ENCODE measurements at places on chromosomes 11 and 22. TPM values are rescaled to one million over a fixed set of nuclear protein-coding genes. Genes with fewer than 3 reads are reported as not detected.

DNA sequence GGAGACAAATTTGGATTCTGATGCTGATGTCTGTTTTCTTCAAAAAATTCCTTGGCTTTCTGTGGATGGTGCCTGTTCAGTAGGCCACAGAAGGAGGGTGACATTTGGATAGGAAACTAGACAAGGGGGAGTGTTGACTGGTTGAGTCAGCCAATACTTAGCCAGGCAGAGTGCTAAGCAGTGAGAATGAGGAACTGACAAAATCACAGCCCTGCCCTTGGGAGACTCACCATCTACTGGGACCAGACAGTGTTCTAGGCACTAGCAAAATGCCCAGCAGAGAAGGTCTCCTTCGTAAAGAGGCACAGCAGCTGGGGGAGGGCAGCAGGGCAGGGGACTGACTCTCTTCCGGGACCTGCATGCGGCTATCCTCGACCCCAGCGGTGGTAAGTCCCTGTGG lies 190.2 kb downstream of the DSCAML1 start:
- no peak for DNase-seq

- DNase-seq = no peak
Measured at GRCh38 chr22:46806794-46807193, 44.3 kb downstream of the TBC1D22A start.

GRCh38 chr11:85088286-85088685 lies 538.9 kb downstream of the DLG2 start:
- no peak for DNase-seq

BTG4 gene
- 0.12 TPM for total RNA-seq

DNA sequence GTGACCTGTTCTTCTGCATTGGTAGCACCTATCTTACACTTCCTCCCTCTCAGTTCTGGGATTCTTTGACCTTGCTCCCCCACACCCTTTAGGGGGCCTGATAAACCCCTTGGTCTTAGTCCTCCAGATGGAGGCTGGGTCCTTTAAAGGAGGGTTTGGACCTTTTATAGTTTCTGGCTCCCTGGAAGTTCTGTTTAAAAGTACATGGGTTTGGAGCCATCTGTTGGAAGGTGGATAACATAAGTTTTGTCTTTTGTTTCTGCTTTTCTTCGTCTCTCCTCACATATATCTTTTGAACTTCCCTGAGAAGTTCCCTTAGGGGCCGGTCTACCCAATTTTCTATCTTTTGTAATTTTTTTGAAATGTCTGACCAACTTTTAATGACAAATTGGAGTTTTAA lies 17.9 kb upstream of the HYLS1 start:
- DNase-seq = no peak

DNA sequence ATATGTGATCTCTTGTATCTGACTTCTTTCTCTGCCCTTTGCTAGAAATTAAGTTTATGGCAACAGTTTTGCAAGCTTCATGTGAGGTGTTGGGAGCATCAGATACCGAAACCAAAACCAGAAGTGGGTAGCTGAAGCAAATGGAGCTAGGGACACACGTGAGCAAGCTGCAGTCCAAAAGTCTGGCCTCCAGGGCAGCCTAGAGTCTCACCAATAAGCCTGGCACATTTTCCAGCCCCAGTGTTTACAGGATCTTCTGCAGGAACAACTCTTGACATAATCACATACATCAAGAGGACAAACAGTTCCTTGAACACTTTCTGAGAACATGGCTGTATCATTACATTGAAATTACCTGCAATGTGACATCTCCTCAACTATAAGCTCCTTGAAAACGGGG lies 114.1 kb downstream of the LARGE1 start:
- no peak for DNase-seq

- DNase-seq = no peak
Measured at GRCh38 chr11:66850588-66851238, 6.2 kb upstream of the LRFN4 start.

- DNase-seq = no peak
Measured at GRCh38 chr11:11251394-11251970, 101.6 kb downstream of the CSNK2A3 start.

GRCh38 chr11:129965248-129965647 lies 37.4 kb downstream of the PRDM10 start:
- DNase-seq = no peak

GRCh38 chr11:134275188-134275533 lies 1.0 kb upstream of the GLB1L3 start:
- DNase-seq = no peak

NAV2 gene
- total RNA-seq = 2.6 TPM

KRTAP5-8 gene
- total RNA-seq = not detected

GRCh38 chr11:117795638-117796455 lies 1.2 kb downstream of the DSCAML1 start:
- no peak for DNase-seq

DNA sequence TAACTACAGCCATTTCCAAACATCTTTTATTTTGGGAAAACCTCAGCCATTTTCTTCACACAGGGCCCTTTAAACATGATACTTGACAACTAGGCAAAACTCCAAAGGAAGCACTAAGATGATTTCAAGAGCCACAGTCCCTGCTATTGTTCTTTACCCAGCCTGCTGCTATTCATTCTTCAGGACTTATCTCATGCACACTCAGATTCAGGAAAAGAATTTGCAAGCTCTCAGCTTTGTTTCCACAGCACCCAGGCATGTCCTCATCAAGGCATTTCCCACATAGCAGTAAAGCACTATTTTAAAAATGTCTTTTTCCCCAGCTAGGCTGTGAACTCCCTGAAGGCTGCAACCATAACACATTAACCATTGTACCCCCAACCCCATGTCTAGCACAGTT lies 609.3 kb upstream of the CCDC90B start:
- no peak for DNase-seq

UBQLN3 gene
- not detected for total RNA-seq

GRCh38 chr22:46524203-46524740 lies 13.1 kb downstream of the CELSR1 start:
- DNase-seq = no peak

DNA sequence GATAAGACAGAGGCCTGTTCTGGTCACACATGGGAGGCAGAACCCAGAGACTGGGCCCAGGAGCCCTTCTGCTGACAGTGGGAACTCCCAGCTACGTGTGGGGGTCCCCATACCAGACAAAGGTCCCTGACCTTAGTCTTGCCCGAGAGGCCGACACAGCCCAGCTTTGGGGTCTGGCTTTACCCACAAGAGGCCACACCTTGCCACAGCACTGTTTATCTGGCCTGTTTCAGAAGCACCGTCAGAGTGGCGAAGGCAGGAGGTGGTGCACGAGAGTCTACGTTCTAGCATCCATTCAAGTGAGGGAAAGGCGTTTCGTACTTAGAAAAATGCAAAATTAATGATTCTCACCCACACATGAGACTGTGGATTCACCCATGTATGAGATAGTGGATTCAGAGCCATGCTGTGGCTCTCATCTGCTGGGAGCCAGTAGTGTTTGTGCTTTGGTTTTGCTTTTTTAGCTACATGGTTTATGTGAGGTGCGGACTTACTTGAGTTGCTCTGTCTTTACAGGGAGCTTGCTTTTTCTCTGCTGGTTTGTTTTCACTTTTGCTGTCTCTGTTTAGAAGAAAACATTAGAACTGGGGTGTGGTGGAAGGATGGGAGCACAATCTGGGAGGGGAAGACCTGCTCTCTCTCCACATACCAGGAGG lies 56.6 kb upstream of the PRODH start:
- no peak for DNase-seq

DNA sequence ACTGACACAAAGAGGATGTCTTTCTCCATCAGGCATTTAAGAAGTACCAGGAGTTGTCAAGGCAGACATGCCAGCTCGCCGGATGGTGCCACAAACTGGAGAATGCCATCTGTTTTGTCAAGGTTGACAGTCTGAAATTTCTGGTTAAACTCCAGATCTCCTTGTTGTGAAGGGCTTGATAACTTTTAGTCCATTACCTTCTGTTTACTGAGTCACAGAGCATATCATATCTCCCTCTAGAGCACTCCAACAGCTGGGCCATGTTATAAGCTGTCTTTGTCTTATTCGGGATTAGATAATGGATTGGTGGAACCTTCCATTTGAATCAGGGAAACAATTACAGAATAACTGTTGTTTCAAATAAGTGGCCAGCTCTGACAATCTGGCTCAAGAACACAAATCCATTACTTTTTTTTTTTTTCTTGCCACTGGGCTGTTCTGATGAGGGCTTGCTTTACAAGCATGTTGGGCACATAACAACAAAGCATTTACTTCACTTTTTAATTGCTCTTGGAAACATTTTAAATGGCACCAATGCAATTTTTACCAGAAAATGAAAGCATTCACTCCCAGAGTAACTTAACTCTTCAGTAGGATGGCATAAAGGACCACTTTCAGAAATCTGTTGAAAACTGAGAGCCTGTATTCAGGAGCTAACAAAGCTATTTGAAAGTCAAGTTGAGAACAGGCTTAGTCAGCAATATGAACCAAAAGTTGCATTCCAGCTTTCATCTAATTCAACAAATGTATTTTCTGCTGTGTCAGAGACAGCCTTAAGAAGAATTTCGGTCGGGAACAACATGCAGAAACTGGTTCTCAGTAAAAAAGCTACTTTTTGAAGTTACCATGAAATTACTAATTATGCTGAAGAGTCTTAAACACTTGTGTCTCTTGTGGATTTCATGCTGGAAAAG lies 227.6 kb upstream of the PITPNB start:
- DNase-seq = no peak

- no peak for DNase-seq
Measured at GRCh38 chr22:35306350-35306967, 6.8 kb downstream of the TOM1 start.

OR10D3 gene
- total RNA-seq = not detected

DNA sequence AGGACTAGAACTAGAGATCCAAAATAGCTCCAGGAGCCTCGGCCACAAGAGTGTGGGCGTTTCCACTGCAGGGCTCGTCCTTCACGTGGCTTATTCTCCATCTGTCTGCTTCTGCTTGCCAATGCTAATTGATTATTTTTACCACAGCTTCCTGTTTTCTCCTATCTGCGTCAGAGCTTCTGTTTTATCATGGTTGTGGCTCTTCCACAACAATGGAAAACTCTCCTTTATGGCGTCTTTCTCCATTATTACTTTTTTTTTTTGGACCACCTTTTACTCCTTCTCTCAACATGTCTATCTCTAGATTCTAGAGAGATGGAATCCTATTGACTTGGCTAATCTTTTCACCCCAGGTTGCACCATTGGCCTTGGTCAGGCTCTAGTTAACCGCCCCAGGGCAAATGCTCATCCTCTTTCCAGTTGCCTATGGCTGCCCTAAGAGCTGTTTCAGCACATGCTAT lies 25.9 kb downstream of the CAT start:
- no peak for DNase-seq

GRCh38 chr22:37355174-37355573 lies 72.1 kb downstream of the ELFN2 start:
- DNase-seq = no peak

DNA sequence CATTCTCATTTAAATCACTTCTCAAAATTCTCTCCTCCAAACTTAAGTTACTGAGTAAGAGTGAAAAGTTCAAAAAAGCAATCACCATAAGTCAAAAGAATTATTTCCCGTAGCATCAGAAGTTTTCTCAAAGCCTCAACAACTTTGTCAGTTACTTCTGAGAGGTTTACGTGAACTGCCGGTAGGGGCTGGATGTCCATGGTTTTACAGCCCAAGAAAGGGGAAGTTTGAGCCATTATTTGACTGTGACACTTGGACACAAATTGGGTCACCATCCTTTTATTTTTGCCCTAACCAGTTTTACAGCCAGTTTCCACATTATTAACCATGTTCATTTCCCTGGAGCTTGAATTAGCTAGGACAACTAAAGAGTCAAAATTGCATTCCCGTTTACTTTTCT lies 7.5 kb downstream of the POU2AF3 start:
- no peak for DNase-seq

DNA sequence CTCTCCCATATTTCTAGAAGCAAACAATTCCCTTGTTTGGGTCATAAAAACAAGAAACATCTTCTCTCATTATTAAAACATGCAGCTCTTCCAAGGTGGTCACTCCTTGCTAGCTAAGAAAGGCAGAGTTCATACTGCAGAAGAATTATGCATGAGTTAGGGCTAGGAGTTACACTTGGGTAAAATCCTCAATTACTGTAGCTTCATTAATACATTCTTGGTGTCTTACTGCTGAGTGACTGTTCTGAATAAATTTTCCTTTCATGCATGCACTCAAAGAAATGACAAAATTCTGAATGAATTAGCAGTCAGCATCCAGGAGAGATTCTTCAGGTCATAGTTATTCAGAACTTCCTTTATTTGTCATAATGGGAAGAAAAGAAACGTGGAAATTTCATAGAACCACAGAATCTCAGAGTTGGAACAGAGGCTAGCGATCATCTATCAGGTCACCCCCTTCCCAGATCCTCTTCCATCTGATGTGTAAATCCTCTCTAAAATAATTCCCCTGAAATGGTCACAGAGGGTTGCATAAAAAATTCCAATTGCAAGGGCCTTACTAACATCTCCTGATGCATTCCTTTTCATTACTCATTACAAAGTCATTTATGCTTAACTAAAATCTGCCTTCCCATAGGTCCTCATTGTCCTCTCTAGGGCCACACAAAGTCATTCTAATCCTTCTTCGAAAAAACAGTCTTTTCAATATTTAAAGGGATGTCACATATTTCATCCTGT lies 771.5 kb downstream of the DLG2 start:
- peak; percentile 61 for DNase-seq

- DNase-seq = no peak
Measured at GRCh38 chr22:45077826-45078334, 68.1 kb upstream of the PHF21B start.

DNA sequence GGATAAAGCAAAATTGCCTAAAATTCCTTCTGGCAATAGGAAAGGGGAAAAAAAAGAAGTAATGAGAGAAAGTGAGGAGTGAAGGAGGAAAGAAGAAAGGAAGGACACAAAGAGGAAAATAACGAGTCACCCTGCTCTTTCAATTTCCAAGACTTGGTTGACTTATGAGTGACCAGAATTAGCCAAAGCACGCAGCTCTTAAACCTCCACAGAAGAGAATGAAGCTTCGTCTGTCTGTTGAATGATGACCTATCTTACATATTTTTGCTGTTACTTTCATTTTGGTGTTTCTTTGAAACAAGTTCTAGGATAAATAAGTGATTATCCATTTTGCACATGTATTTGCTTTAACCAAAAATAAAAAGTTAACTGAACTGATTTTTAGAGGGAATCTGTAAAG lies 728 bp downstream of the MMP27 start:
- no peak for DNase-seq

DNA sequence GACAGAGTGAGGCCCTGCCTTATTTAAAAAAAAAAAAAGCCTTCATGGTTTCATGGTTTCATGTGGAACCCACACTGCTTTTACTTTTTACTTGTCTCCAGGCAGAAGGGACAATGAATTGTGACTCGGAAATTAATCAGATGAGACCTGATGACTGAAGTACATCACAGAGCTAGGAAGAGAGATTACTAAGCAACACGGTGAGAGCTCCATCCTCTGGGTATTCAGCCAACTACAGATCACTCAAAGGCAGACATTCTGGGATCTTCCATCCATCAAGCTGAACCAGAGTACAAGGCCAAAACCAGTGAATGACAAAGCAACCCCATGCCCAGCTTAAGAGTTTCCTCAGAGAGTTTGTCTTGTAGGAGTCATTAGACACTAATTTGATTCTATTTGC lies 433.2 kb downstream of the SOX6 start:
- DNase-seq = no peak

MMP8 gene
- total RNA-seq = not detected

GRCh38 chr11:126311401-126312291 lies 7.8 kb downstream of the DCPS start:
- no peak for DNase-seq

COMMD9 gene
- total RNA-seq = 121 TPM

TESMIN gene
- total RNA-seq = not detected

GGTLC2 gene
- not detected for total RNA-seq

All from A172 (cell line).